ENCODE measurements at places on chromosomes 1 and 21.

DNA sequence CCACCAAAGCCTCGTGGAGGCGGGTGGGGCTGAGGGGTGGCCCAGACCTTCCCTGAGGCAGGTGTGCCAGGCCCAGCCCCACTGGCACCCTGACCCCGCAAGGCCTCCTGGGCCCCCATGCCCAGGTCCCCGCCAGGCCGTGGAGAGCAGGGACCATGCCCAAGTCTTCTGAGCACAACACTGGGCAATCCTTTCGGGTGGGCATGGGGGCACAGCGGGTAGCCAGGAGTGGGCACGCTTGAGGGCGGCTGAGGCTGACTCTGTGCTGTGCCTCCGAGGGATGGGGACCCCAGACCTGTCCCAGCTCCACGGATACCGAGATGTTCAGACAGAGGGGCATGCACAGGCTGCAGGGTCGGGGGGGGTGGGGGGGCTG is 12.9 kb downstream of the CFAP410 start:
- no peak for DNase-seq

DNA sequence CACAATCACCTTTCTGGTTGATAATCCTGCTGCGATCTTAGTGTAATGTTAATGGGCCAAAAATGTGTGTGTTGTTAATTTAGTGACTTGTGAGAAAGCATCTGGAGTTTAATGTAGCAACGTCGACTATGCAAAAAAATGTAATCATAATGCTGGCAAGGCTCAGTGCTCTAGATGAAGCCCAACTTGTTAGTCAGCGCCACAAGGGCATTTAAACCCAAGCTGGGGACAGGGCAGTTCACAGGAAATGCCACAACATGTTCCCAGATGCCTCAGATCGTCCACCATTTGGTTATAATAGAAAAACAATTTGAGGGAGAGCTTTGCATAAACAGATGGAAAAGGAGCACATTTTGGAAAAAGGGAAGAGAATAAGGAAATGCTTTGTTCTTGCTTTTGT is 585.4 kb upstream of the PLXNA2 start:
- DNase-seq, result no peak

DNA sequence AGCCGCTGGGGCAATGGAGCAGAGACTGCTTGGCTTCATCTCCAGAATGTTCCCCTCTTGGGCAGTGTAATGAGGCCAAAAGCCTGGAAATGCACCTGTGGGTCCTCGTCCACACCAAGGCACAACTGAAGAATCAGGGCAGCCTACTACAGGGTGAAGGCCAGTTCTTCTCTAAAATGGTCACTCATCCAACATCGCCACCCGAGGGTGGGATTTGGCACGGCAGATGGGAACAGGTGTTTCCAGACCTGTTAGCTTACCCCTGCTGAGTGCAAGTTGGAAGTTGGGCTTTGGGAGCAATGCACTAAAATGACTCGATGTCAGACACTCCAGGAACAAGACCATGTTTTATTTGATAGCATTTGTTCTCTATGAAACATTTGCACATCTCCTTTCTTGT is 543.7 kb downstream of the NPHP4 start:
- DNase-seq, result no peak

- no peak for DNase-seq
Measured at GRCh38 chr1:215878843-215879242, 311.7 kb downstream of the KCTD3 start.

DNA sequence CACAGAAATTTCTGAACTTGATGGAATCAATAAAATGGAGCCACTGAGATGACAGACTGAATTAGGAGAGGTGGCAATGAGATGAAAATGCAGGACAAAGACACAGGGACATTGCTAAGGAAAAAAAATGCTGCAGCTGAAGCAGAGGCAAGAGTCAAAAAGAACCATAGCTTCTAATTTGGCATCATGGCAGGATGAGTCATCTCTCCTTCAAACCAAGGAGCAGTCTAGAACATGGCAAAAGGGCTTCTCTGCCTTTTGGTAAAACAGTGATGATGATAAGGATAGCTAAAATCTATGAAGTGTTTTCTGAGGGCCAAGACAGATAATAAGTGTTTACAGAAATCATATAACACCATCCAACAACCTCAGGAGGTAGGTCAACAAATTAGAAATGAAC is 16.8 kb downstream of the SLC19A2 start:
- DNase-seq, result no peak

GRCh38 chr1:64608651-64609048 is 136.2 kb upstream of the RAVER2 start:
- DNase-seq, result no peak

GRCh38 chr1:69527273-69527672 is 40.4 kb upstream of the LRRC7 start:
- DNase-seq, result no peak

- DNase-seq, result peak; percentile 11
Measured at GRCh38 chr1:206633708-206634121, 1.6 kb upstream of the DYRK3 start.

GRCh38 chr1:86375688-86376087 is 20.4 kb downstream of the ODF2L start:
- no peak for DNase-seq

GRCh38 chr1:113307771-113308445 is 82.4 kb upstream of the MAGI3 start:
- no peak for DNase-seq

DNA sequence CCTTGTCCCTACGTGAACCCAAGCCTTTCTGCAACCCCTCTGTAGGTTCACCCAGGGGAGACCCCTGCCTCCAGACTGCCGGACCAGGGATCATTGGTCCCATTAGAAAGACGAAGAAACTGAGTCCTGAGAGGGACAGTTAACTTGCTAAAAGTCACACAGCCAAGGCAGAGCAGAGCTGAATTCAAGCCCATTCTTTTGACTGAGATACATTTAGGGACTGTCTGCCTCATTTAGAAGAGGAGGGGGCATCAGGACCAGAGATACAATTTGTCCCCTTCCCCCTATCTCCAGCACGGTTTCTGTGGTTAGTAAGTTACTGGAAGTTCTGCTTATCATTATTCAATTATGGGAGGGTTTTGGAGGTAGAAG is 19.1 kb downstream of the KCNQ4 start:
- DNase-seq, result no peak

GRCh38 chr1:162384116-162384515 is 2.6 kb downstream of the C1orf226 start:
- DNase-seq, result no peak

- DNase-seq, result no peak
Measured at GRCh38 chr1:1806890-1807289, 28.6 kb upstream of the NADK start.

DNA sequence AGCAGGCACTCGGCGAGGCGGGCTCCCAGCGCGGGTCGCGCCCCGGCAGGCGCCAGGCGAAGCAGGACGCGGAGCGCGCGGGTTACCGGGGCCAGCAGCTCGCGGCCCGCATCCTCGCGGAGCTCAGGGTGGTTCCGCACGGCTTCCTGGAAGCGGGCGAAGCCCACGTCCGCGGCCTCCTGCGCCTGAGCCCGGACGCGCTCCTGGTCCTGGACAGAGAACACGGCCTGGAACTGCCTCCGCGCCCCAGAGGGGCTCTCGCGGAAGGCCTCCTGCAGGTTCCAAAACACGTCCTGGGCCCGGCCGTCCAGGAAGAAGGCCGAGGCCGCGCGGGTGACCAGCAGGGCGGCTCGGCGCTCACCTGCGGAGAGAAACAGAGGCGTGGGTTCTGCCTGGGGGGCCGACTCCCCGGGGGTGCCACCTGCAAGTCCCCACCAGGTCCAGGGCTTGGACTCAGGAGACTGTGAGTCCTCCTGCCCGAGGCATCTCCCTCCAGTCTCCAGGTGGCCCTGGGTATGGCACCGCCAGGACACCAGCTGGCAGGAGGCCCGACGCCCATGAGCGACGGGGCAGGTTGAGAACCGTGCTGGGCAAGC is 11.4 kb downstream of the TTC34 start:
- no peak for DNase-seq

GRCh38 chr1:147600119-147601111 is 59.1 kb downstream of the BCL9 start:
- no peak for DNase-seq

DNA sequence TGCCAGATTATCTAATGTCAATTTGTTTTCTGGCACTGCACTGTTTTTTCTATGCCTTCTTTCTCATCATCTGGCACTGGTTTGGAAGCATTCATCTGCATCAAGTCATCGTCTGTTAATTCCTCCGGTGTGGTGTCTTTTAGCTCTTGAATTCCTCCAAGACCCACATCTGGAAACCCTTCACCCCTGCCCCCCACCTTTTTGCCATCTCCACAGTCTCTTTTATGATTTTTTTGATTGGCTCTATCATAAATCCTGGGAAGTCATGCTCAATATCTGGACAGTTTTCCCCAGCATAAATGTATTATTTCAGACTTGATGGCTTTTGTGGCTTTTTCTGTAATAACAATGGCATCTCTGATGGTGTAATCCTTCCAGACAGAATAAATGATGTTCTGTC is 10.4 kb upstream of the KCNK1 start:
- no peak for DNase-seq

- no peak for DNase-seq
Measured at GRCh38 chr21:38760762-38761155, 45.0 kb upstream of the ETS2 start.

Measured in transverse colon (tissue), 4 donors.